CD4-positive, alpha-beta T cell treated with Interferon gamma for 1 hour (primary cell): ENCODE measurements at places on chromosomes 7 and 10.

- DNase-seq, result peak; percentile 90
These were observed at the start of gene AKR1E2 for GRCh38 chr10:4825868-4826791. Gene AKR1E2 (plus strand): TSS chr10:4826207. CDS start chr10:4826325, 118 bp downstream.

DNA sequence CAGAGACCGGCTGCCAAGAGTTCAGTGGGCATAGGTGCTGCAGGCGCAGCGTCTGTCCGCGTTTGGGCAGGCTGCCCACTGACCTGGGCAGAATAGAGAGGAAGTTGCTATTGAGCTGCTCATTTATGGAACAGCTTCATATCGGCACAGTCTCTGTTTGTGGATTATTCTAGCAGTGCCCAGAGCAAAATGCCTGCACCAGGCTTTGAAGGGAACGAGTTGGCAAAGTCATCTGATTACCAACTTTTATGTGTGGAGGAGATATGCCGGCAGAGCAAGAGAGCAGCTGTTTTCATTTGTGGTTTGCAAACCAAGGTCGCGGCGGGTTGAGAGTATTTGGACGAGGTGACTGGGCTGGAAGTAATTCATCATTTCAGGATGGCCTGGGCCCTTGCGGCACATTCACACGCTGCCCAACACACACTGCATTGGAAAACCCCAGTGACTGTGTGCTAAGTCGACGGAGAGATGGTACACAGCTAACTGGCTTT lies 228.5 kb downstream of the TCERG1L start:
- no peak for DNase-seq

DNA sequence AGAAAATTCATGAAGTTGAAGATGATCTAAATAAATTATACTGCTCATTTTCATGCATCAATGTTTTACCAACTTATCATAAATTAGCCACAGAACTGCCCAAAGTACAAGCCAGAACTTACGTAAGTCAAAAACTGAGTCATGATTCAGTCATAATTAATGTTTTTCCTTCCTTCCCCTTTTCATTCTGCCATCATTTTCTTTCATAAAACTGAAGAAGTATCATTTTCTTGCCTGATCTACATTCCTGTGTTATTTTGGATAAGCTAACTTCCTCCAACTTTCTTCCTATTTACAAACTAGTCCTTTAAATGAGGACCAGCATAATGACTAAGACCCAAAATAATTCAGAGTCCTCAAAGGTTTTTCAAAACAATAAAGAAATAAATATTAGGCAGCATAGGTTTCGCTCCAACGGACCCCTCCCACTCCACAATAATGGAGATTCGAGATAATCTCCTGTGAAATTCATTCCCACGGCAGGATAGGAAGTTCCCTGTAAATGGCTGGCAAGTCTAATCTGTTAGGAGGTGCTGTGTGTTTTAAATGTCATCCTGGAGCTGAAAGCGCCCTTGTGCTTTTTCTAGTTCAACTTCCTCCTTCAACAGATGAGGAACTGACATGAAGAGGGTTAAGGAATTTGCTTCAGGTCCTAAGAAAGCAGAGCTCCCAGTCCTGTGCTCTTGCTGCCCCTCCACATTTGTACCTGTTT lies 218.9 kb downstream of the DOCK4 start:
- DNase-seq, result no peak

- DNase-seq, result no peak
These were observed 145.5 kb upstream of the SEM1 start for GRCh38 chr7:96855139-96855538.

- no peak for DNase-seq
These were observed 15.3 kb downstream of the ECHDC3 start for GRCh38 chr10:11757454-11757820.

GRCh38 chr10:5618829-5619228 lies 47.6 kb downstream of the ASB13 start:
- no peak for DNase-seq

DNA sequence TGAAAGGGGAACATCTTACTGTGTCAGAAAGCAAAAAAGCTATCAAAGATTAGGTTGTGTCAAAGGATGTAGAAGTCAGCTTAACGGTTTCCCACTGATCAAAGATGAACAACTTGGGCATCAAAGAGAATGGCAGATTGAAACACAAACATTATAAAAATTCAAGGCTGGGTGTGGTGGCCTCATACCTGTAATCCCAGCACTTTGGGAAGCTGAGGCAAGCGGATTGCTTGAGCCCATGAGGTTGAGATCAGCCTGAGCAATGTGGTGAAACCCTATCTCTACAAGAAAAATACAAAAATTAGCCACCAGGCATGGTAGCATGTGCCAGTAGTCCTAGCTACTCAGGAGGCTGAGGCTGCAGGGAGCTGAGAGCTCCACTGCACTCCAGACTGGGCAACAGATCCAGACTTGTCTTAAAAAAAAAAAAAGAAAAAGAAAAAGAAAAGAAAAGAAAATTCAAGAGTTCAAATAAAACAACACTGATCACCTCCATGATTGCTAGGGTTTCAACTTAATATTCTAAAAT lies 34.5 kb downstream of the RTKN2 start:
- DNase-seq, result no peak

DNA sequence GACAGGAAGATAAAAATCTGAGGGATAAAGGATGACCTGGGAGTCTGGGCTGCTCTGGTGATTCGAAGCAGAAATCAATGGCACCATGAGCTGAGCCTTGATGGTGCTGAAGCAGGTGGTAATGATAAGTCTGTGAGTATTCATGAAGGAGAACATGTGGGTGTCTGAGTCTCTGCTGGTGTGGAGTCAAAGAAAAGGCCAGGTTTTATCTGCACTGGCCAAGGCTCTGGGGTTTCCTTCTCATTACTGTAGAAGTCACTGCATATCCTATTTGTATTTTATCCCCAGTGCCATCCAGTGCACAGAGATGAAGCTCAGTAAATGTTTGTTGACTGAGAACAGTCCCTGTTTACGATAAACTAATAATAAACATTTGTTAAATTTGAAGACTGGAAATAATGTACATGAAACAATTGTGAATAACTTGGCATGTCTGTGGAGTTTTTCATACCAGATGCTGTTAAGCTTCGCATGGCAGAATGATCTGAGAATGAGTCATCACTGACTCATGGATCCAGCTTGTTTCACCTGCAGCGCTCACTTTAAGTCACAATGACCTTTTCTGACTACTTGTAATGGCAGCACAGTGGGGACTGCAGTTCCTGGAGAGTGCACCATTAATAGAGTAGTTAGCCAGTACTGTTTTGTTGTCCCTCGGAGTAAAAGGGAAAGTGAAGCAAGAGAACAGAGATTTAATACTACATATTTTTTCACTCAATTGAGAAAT lies 538.5 kb downstream of the HTR7 start:
- DNase-seq, result no peak

GRCh38 chr7:41655426-41655825 lies 47.5 kb downstream of the INHBA start:
- DNase-seq, result no peak

- DNase-seq, result no peak
These were observed 175.2 kb downstream of the CDK14 start for GRCh38 chr7:90771281-90771680.

DNA sequence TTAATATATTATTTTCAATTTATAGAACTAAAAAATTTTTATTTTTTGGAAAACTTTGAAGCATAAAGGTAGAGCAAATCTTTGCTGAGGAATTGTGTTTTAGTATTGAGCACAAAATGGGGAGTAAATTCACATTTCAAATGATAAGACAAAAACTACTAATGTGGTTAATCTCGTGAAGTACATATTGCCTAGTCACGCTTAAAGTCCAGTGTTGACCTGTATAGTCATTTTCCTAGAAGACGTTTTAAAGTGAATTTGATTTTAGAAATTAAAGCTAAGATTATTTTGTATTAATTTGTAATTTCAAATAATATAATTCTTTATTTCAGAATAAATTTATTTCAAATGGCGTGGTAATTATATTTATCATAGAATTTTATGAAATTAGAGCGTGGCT lies 57.2 kb upstream of the MSRB2 start:
- no peak for DNase-seq

- no peak for DNase-seq
These were observed 56.9 kb upstream of the PPP2R2D start for GRCh38 chr10:131843881-131844284.

GRCh38 chr10:47090903-47091302 lies 179.7 kb downstream of the PTPN20 start:
- no peak for DNase-seq

- no peak for DNase-seq
These were observed 2.4 kb upstream of the FGF8 start for GRCh38 chr10:101778151-101778780.

DNA sequence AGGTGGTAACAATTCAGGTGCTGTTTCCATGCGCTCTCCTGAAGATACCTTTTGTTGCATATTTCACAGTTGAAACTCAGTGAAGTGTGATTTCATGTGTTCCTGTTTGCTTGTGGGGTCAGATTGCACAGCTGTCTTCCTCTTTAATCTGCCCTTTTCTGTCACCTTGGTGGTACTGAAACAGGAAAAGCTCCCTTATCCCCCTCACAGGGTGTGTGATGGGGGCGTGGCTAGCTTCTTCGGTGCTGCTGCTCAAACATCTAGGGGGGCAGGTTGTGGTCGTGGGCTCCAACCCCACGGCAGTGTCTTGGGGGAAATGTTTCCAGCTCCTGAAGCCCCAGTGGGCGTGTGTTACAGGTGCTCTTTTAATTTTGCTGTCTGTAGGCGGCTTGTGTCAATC lies 107.4 kb upstream of the KLF14 start:
- DNase-seq, result peak; percentile 13
